NCI-H2029 (cell line): ENCODE measurements at places on chromosomes 1 and 21.

DNA sequence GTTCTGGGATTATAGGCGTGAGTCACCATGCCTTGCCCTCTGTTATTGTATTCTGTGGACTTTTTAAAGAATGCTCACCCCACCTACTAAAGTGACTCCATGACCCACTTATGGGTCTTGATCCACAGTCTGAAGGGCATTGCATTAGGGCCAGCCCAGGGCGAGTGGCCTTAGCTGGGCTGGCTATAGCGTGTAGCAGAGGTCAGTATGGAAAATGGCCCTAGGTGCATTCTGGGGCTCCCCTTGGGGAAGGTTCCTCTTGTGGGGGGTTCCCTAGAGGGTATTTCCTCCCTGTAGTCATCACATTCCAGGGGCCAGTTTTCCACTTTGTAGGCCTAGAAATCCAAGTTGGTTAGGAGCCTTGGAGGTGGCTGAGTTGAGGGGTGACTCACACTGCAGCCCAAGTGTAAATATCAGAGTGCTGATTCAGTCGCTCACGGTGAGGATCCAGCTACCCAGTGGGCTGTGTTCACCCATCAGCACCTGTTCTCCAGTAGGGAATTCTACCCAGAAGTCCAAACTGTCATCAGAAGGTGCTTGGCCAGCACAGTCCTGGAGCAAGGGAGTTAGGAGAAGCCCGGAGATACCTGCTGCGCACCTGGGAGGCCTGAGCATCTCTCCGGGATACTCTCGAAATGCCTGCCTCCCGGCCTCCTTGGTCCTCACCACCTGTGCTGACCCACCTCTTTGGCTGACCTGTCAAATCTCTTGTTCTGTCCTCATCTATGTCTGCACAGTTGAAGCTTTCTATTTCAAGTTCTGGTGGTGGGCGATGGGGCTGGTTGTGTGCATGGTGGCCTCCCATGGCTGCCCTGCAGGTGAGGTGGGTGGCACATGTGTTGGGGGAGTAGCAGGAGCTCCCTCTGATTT lies 52.2 kb downstream of the NENF start:
- no peak for DNase-seq

GRCh38 chr1:246695136-246695535 lies 29.1 kb upstream of the SCCPDH start:
- no peak for DNase-seq

DNA sequence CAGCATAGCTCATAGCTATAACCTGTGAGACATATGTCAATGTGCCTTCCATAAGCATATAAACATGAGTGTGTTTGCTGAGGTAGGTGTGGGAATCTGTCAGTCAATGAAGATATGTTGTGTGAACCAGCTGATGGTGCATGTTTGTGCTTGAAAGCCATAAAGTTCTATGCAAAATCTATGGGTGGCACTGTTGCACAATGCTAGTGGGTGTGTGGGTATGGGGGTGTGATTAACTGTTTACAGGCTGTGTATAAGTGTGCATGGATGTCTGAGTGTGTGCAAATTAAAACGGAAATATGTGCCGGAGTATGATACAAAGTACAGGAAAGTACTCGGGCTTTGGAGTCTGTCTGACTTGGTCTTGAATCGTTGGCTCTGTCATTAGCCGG lies 1.0 kb upstream of the ATP2B4 start:
- DNase-seq: no peak

- DNase-seq: no peak
Observed at GRCh38 chr1:202643397-202644218, 66.6 kb downstream of the SYT2 start.

- DNase-seq: no peak
Observed at GRCh38 chr1:155962599-155963211, 15.6 kb downstream of the ARHGEF2 start.

DNA sequence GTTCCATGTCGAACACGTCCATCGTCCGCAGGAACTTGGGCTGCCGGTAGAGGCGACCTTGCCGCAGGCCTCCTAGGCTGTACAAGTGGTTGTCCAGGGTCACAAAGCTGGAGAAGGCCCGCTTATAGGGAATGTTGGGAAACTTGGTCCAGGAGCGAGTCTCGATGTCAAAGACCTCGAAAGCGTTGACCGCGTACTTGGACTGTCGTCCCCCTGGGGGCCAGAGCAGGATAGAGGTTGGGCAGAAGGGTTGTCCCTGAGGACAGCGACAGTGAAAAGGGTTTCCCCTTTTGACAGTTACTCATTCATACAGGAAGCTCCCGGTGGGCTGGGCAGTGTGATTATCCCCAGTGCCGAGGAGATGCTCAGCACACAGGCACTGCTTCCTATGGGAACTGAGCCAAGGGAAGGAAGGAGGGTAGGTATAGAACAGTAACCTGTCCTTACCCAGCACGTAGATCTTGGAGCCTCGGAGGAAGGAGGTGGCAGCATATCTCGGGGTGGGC lies 17.5 kb downstream of the KLHDC8A start:
- no peak for DNase-seq

DNA sequence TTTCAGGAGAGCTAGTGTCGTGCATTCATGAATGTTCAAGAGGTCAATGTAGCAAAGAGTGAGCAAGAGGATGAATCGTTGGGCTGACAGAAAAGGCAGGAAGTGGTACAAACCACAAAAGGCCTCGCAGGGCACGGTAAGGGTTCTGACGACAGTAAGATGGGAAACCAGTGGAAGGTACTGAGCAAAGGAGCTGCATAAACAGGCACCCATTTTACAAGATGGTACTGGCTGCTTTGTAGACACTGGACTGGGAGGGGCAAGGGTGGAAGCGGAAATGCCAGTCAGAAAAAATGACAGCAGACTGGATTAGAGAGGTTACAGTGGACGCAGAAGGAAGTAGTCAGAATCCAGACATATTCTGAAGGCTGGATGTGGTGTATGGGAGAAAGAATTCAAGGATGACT lies 123.5 kb downstream of the PTPN14 start:
- peak; percentile 61 for DNase-seq
